ENCODE measurements at places on chromosomes 12 and 14.

DNA sequence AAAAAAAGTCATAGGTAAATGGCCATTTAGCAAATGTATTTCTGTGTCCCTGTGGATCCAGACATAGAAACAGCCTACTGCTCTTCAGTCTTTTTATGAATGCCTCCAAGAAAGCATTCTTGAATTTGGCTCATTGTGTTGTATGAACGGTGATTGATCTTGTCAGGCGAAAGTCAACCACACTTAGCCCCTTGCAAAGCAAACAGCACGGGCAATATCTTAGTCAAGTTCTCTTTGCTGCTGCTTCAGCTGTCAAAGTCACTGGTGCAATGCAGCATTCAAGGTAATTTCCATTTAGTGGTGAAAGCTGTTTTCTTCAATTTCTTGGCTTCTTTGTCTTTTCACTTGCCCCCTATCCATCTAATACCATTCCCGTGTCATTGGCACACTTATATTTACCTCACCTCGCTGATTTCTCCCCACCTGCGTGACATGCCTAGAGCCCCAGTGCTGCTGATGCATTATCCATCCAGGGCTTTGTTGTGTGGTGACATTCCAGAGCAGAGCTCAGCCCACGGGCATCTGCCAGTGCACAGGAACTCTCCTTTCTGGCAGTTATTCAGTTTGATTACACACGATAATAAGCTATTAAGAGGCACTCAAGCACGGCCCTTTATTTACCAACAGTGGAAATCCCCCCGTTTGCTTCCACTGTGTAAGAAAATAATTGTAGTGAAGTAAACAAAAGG lies 362.3 kb upstream of the NOVA1 start:
- no peak for DNase-seq

- DNase-seq = no peak
Observed at GRCh38 chr12:10705655-10706054, 17.5 kb downstream of the YBX3 start.

- DNase-seq = no peak
Observed at GRCh38 chr12:70367258-70368141, 1.4 kb downstream of the KCNMB4 start.

GRCh38 chr12:96434107-96434506 lies 33.9 kb upstream of the CDK17 start:
- no peak for DNase-seq

GRCh38 chr12:122080149-122081082 lies 1.9 kb downstream of the MLXIP start:
- DNase-seq = peak; percentile 78

- no peak for DNase-seq
Observed at GRCh38 chr14:103545219-103545914, 16.4 kb downstream of the TRMT61A start.

GRCh38 chr12:17588968-17589367 lies 501.0 kb downstream of the RERGL start:
- DNase-seq = no peak

DNA sequence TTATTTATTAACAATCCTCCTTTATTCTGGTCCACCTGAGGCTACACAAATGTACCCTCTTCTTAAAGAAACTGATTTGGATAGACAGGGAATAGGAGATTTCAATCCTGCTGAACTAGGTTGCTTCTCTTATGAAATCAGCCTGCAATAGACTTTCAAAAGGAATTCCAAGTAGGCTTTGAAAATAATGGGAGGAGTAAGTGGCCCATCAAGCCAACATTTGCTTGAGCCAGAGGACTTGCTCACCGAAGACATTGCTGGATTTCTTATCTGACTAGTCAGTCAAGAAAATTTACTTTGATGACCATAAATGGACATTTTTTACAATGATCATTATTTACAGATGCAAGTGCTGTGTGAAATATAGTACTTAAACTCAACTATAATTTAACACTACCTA lies 82.8 kb upstream of the RASSF8 start:
- DNase-seq = no peak

GRCh38 chr12:53493610-53494391 lies 5.5 kb downstream of the MAP3K12 start:
- DNase-seq = no peak

DNA sequence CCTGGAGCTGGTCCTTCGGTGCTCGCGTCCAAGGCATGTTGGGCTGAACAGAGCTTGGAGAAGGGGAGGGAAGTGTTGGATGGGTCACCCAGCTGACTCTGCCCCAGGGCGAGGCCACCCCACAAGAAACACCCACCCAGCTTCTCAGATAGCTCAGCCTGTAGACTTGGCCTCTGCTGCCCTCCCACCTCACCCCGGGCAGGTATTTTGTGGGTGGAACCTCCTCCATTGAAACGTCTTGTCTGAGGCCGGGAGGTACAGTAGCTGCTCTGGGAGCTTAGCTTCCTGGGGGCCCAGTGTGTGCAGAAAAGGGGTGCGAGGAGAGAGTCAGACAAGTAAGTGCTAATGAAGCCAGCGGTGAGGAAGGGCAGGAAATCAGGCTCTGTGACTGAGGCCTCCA lies 54.8 kb upstream of the TSPAN9 start:
- DNase-seq = no peak

GRCh38 chr12:117875744-117876435 lies 92.9 kb downstream of the KSR2 start:
- no peak for DNase-seq

- peak; percentile 90 for DNase-seq
Observed at GRCh38 chr12:50745861-50746260, 18.0 kb upstream of the ATF1 start.

DNA sequence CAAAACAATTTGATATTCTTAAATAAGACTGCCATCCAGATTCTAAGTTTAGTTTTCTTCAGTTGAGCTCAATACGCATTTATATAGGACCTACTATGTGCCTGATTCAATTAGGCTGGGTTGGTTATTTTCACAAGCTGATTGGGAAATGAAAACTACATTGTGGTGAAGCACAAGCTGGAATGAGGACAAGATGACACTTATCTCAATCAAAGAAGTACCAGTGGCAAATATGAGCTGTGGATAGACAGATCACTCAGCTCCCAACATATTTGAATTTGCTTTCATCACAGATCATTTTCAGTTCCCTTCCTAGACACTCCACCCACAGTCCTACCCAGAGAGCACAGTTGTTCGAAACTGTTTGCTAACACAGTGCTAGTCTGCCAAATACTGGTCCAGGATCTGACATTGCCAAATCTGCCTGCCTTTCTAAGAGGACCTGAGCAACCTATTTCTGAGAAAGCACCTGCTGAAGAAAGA lies 74.7 kb downstream of the LLPH start:
- DNase-seq = no peak

DNA sequence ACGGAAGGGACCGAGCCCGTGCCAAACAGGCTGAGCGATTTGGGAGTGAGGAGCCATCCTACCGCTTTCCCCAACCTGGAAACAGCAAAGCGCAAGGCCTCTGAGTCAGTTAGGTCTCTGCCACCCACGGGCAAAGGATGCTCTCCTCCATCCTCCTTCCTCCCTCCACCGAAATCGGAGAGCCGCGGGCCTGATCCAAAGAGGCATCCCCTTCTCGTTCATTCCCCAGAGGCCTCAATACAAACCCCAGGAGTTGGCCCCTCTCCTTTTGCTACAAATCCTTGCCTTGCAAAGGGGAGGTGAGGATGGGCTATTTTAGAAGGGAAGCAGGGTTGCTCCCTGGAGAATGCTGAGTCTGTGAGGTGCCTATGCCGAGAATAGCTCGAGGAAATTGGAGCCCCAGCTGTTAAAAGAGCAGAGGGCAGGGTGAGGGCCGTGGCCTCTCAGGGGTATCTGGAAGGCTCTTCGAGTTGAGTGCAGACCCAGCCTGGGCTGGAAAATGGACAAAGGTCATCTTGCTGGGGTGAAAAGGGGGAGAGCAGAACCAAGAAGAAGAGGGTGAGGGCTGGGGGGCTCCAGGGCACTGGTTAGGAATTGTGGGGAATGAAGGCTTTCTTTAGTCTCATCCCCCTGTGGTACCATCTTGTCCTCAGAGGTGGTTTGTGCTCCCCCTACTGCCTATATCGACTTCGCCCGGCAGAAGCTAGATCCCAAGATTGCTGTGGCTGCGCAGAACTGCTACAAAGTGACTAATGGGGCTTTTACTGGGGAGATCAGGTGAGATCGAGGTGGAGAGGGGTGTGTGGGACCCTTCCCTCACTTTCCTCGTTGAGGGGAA lies 1.1 kb downstream of the TPI1 start:
- DNase-seq = no peak

- no peak for DNase-seq
Observed at GRCh38 chr14:78302841-78303240, 132.7 kb downstream of the NRXN3 start.

- DNase-seq = no peak
Observed at GRCh38 chr14:36099619-36100018, 76.9 kb downstream of the PTCSC3 start.

GRCh38 chr12:14577344-14577743 lies 9.7 kb upstream of the PLBD1 start:
- peak; percentile 80 for DNase-seq

- no peak for DNase-seq
Observed at GRCh38 chr14:96574171-96574632, 72.0 kb downstream of the PAPOLA start.

GRCh38 chr12:60070552-60070951 lies 474.7 kb downstream of the SLC16A7 start:
- no peak for DNase-seq

DNA sequence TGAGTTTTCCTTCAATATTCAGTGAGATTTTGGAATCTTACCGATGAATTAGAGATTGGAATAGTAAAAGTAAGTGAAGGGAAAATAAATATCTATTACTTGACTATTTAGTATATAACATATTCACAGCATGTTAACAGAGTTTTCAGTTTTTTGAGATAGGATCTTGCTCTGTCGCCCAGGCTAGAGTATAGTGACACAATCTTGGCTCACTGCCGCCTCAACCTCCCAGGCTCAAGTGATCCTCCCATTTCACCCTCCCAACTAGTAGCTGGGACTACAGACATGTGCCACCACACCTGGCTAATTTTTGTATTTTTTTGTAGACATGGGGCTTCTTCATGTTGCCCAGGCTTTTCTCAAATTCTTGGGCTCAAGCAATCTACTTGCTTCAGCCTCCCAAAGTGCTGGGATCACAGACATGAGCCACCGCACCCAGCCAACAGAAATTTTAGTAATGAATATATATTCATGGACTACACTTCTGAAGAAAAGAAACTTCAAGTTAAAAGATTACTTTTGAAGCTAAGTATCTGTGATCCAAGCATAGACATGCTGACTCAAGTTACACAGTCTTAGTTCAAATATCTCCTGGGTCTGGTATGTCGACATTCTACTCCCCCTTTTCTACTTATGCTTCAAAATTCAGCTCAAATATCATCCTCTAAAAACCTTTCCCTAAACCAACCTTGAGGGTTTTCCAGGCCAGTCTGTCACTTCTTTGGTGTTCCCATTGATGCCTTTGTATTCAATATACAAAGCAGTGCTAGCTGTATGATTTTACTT lies 13.8 kb downstream of the UBE2N start:
- no peak for DNase-seq

GRCh38 chr12:110941391-110941790 lies 21.0 kb upstream of the MYL2 start:
- no peak for DNase-seq

GRCh38 chr12:67333649-67334048 lies 64.5 kb downstream of the CAND1 start:
- DNase-seq = no peak

GRCh38 chr12:65891987-65892481 lies 67.8 kb downstream of the HMGA2 start:
- no peak for DNase-seq

DNA sequence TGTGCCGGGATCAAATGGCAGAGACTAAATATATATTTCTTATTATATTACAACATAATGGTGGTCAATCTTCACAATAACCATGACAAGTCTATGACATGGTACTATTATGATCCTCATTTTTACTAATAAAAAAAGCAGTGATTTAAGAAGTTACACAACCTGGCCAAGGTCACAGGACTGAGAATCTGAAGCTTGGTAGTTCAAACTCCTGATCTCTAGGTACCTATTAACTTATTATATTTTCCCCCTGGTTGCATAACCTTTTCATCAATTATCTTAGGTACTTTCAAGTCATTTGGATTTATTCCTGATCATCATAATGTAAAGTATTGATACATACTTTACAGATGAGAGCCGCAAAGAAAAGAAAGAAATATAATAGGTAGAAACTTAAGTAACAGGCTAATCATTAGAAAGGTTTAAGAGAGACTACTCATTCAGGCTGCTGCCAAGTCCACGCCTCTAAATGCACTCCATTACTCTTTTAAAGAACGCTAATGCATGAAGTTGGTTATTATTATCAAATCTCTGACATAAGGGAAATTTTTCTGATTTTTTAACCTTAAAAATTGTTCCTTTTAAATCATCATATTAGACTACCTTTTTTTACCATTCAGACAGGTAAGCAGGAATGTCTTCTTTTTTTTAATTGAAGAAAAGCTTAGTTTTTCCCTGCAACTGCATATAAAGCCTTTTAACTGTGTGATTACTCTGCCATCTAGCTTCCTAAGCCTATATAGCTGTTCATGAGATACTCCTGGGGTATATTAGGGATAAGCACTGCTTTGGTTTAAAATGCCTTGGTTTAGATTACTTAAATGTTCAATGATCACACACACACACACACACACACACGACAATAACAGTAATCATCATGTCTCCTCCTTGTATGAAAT lies 35.6 kb downstream of the RPS29 start:
- no peak for DNase-seq

DNA sequence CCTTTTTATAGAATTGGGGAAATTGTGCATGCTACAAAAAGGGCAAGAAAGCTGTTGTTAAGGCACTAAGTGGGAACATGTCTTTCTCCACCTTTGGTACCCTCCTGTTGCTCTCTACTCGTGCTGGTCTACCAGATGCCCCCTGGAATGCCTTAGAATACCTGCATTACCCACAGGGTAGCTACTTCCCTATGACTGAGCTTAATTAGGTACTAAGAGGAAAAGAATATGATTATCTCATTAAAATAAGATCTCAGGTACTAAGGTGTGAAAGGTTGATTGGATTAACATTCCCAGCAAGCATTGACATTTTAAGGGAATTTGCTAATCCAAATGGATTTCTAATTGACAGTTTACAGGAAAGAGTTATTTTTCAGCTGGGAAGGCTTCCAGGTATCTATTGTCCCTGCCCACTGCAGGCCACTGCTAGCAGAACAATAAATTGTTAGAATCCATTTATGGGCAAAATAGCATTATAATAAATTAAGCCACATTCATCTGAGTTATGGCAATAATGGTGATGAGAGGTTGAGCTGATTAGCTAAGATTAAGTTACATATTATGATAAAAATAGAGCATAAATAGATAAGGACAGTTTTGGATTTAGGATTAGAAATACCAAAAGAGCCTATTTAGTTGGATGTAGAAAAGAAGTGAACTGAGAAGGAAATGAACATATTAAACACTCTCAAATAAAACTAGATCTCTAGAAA lies 67.8 kb upstream of the GRIP1 start:
- no peak for DNase-seq

DNA sequence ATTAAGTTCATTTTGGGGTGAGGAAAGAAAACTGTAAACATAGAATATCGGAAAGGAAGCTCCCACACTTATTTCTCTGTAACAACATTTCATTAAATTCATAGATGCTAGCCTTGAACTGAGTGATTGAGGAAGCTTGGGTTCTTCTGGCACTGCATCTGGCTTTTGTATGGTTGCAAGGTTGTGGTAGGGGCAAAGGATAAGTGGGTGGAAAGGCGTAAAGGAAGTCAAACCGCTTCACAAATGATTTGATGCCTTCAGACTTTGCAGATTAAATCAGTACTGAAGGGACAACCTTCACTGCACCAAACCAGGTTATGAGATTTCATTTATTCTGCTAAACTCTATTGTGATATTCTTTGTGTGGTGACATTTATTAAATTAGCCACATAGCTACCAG lies 28.1 kb upstream of the PAX9 start:
- no peak for DNase-seq
